Activated T-cell treated with anti-CD3 and anti-CD28 coated beads, Interleukin-2, amount 50 U/mL, for 4 hours (primary cell): ENCODE measurements at places on chromosomes 3 and 15. TPM values are rescaled to one million over a fixed set of nuclear protein-coding genes. Genes with fewer than 3 reads are reported as not detected.

DNA sequence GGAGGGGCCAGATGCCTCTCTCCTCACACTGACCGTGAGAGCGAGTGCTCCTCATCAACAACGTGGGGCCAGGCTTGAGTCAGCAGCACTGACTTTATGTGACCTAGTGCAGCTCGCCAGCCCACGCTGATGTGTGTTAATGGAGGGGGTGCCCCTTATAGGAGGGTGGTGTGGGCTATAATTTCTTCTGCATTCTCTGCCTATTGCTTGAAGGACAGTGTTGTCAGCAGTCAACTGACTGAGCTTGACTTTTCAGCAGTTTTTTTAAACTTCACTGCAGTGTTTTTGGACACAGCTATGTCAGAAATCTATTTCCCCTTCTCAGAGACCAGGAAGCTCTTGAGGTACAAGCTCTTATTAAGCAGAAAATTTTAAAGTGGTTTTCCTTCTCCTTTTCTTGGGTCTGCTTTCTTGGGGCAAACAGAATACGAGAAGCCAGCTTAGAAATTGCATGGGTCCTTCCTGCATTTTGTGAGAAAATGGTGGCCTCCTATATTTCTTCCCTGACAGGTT lies 304.8 kb upstream of the CTDSPL start:
- DNase-seq, result no peak

GRCh38 chr3:52845157-52845556 lies 10.3 kb upstream of the MUSTN1 start:
- no peak for DNase-seq

GHSR gene
- not detected for total RNA-seq

PRSS50 gene
- not detected for total RNA-seq

DNA sequence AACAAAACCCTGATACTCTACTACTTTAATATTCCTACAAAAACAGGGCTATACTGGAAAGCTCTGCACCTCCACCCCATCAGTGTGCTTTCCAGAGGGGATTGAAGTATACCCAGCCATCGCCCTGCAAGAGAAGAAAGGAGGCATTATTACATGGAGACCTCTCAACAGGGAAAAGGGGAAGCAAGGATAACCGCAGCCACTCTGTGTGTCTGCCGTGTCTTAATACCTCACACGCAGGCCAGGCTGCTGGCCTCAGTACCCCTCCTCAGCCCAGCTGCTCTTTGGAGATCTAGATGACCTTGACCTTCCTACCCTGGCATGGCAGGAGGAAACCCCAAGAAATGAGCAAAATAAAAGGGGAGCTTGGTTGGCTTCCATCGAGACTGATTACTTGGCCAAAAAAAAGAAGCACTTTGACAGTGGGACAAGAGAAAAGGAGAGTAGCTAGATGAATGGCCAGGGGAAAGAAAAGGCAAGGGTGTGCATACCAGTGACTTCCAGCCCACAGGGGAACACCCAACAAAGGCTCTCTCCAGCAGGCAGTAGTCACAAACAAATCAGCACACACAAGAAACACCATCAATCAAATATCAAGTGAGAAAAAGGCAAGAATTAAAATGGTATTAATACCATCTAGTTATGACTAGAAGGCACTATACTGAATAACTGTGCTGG lies 129.4 kb downstream of the STT3B start:
- no peak for DNase-seq

DNA sequence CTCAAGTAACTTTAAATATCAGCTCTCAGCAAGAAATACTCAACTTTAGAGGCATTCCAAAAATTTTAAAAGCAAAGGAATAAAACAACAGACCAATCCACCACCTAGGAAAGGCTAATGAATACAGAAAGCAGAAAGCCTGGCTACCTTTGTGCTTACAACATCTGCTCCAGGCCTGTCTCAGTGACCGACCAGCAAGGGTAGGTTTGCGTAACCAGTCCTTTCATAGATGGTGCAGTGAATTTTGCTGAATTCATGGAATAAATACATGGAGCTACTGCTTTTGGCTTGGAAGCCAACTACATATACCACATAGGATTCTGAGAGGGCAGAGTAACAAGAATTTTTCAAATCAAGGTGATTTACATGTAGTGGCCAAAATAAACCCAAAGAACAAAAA lies 27.2 kb downstream of the ETV5 start:
- DNase-seq, result no peak

CHRNA7 gene
- total RNA-seq, result not detected

GRCh38 chr3:172038798-172039435 lies 461 bp upstream of the FNDC3B start:
- no peak for DNase-seq

DNA sequence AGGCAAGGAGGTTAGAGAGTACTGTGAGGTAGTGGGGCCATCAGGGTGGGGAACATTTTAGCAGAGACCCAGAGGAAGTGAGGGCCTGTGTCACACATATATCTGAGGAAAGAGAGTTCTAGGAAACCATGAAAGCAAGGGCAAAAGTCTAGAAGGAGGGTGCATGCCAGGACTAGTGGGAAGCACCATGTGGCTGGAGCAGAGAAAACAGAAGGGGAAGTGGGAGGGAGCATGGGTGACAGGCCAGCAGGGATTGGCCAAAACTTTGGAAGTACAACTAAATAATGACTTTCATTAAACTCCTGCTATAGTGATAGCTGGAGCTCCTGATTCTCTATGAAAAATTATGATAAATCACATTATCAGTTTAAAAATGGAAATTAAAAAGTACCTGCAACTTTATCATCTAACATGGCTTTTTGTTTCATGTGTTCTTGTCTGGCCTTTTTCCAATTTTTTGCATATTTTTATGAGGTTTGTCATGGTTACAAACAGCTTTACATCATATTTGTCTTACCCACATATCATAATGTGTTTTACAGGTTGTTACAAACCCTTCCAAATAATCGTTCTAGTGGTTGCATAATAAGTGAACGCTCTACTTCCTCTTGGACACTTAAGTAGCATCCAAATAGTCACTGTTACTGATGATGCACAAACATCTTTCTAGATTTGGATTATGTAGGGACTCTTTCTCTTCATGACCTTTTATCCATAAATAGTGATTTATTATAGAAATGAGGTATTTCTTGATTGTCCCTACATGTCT lies 168.3 kb downstream of the NEK10 start:
- DNase-seq, result no peak

CEMIP gene
- 0.30 TPM for total RNA-seq

MAP2K5 gene
- total RNA-seq, result 13.0 TPM

- no peak for DNase-seq
These were observed 392.5 kb downstream of the FOXP1 start for GRCh38 chr3:71191031-71191482.

C3orf85 gene
- not detected for total RNA-seq

- DNase-seq, result no peak
These were observed 77.2 kb downstream of the LDHAL6B start for GRCh38 chr15:59283717-59284391.

- no peak for DNase-seq
These were observed 12.0 kb upstream of the GNB4 start for GRCh38 chr3:179463319-179463718.
